ENCODE measurements at places on chromosomes 3 and 15.
A peak's percentile ranks its signal among the peaks of the same experiment; 100 is the strongest.

DNA sequence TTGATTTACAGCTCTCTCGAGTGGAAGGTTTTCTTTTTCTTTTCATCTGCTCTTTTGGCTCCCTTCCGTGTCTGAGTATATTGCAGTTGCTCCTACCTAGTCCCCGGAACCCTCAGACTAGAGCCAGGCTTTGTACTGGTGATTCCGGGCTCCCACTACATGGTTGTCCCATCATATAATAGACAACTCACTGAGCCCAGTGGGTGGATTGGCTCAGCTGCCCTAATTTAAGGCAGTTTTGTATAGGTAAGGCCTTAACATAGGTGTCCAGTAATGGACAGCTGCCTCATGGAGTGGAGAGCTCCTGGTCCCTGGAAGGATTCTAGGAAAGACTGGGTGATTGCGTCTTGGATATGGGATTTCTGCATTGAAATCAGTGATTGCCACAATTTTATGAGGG lies 58.0 kb downstream of the KY start:
- no peak for DNase-seq
- H3K4me1 ChIP-seq, result no peaks in the 10 kb centered on the region
- peaks cover 3% of the 10 kb centered on the region for H3K27me3 ChIP-seq
- no peak overlapping the region for H3K4me3 ChIP-seq

- no peaks in the 10 kb centered on the region for H3K36me3 ChIP-seq
- H3K4me1 ChIP-seq, result peaks cover 23% of the 10 kb centered on the region
- H3K4me3 ChIP-seq, result no peak overlapping the region
- DNase-seq, result no peak
- no peaks in the 10 kb centered on the region for H3K27me3 ChIP-seq
- H3K27ac ChIP-seq, result no peak overlapping the region
These were observed 213.7 kb downstream of the PDCD6IP start for GRCh38 chr3:34012102-34012461.

DNA sequence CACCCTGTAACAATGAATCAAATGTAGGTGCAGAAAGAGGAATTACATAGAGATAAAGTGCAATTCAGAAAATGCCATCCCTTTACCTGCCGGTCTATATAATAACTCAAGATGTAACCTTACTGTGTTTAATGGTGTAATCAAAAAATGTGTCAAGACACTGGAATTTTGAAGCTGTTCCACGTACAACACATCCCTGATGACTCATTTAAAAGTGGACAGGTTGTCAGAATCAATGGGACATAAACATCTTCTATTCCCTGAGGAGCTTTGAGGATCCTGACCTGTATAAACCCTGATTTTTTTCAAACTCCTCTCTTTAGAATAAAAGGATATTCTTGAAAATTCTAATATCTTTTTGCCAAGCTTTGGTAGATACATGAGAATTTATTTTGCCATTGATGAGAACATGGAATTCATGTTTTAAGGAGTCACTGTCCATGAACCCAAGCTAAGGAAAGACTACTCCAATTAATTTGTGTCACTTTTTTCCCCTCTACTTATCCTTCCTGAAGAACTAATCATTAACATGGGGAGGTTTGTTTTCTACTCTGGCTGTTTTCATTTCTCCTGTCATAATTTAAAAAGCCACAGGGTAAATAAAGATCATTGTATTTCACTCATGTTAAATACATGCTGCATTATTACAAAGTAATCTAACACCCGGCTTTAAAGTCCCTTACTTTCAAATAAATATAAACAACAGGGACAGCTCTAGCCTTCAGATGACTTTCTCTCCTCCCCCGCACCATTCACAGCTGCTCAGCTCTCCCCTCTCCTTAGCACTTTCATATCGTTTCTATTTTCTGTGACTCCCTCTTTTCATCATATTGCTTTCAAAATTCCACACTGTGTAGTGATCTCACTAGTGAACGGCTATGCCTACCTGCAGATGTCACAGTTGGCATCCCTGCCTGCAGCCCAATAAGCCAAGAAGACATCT lies 138.3 kb downstream of the TAFA4 start:
- H3K4me3 ChIP-seq, result no peak overlapping the region
- H3K36me3 ChIP-seq, result no peaks in the 10 kb centered on the region
- no peak overlapping the region for H3K27ac ChIP-seq
- H3K27me3 ChIP-seq, result peaks cover 2% of the 10 kb centered on the region
- no peaks in the 10 kb centered on the region for H3K4me1 ChIP-seq

DNA sequence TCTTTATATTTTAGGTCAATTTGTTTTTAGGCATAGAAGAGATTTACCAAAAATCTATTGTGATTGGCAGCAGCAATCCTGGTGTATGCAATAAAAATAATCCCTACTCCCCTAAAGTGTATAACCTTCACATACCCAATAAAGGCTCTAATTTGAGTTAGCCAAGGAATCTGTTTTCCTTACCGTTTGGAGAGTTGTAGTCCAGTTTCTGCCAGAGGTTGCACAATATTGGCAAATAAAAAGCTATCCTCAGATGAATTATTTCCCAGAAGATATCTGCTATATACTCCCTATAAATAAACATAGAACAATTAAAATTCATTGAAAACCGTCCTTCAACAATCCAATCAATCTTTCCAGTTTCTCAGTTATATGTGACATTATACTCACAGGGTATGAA lies 31.1 kb downstream of the ACKR4 start:
- no peak overlapping the region for H3K4me3 ChIP-seq
- H3K4me1 ChIP-seq, result no peaks in the 10 kb centered on the region
- H3K27me3 ChIP-seq, result no peaks in the 10 kb centered on the region
- H3K36me3 ChIP-seq, result peaks cover 8% of the 10 kb centered on the region
- no peak for DNase-seq

DNA sequence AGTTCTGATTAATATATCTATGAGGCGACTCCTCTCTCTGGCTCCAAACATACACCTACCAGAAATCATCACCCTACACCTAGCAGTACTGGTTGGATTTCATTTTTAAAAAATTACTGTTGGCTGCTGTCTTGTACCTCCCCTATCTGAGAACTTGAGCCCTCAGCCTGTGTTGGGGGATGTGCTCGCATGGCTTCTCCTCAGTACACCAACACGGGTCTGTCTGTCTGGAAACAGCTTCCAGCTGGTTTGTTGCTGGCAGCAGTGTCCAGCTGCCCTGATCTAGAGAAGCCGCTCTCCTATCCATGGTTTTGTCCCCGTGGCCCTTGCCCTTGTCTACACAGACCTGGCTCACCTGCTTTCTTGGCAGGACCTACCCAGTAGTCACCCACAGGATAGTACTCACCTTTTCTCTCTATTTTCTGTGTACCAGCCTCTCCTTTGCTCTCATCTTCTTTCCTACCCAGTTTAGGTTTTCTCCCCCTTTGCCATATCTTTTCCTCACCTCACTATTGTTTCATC lies 43.2 kb upstream of the NEDD4 start:
- no peak overlapping the region for H3K27ac ChIP-seq
- H3K4me3 ChIP-seq, result no peak overlapping the region
- H3K36me3 ChIP-seq, result no peaks in the 10 kb centered on the region
- DNase-seq, result no peak
- H3K27me3 ChIP-seq, result peaks cover 6% of the 10 kb centered on the region

GRCh38 chr3:90005281-90005847 lies 897.9 kb downstream of the EPHA3 start:
- no peak overlapping the region for H3K4me3 ChIP-seq
- no peak overlapping the region for H3K27ac ChIP-seq
- H3K27me3 ChIP-seq, result no peaks in the 10 kb centered on the region
- DNase-seq, result no peak
- H3K4me1 ChIP-seq, result no peaks in the 10 kb centered on the region
- H3K36me3 ChIP-seq, result no peaks in the 10 kb centered on the region

DNA sequence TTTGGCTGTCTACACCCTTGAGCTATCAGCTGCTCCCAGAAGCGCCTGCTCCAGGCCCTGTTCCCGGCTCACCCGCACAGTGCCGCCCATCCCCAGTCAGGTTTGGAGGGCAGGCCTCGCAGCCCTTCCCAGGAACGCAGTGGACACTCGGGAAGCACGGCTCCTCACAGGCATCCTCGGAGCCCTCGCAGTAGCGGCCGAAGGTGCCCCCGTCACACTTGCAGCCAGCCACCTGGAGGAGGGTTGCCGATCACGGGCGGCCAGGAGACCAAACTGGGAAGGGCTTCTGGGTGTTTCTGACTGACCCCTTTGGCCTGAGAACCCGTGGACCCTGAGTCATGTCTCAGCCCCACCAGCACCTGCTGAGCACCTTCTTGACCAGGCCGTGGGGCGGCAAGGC lies 33.4 kb downstream of the MUC20 start:
- no peak overlapping the region for H3K4me3 ChIP-seq
- DNase-seq, result no peak
- peaks cover 17% of the 10 kb centered on the region for H3K27me3 ChIP-seq
- H3K36me3 ChIP-seq, result no peaks in the 10 kb centered on the region
- no peak overlapping the region for H3K27ac ChIP-seq
- peaks cover 51% of the 10 kb centered on the region for H3K4me1 ChIP-seq

DNA sequence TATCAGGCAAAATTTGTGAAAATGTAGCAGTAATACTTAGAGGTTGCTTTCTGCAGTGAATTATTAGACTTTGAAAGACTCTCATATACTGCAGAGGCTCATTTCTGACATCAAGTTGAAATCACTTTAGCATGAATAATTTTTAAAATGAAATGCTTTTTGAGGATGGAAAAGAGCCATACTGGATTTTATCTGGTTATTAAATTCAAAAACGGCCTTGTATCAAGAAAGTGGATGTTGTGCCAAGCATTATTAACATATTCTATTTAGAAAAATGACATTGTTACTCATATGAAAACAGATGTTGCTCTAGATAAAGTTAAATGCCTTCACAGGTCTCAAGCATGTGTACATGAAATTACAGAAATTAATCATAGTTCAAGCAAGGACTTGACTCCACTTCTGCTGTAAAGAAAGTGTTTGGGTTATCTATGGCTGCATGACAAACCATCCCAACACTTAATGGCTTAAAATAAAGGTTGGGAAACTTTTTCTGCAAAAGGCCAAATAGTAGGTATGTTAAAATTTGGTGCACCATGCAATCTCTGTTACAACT lies 64.5 kb upstream of the ZNF280D start:
- peaks cover 6% of the 10 kb centered on the region for H3K27me3 ChIP-seq
- DNase-seq, result no peak
- H3K4me1 ChIP-seq, result no peaks in the 10 kb centered on the region
- H3K4me3 ChIP-seq, result no peak overlapping the region
- H3K36me3 ChIP-seq, result no peaks in the 10 kb centered on the region

- H3K36me3 ChIP-seq, result no peaks in the 10 kb centered on the region
- no peaks in the 10 kb centered on the region for H3K27me3 ChIP-seq
- no peak overlapping the region for H3K27ac ChIP-seq
- H3K4me1 ChIP-seq, result no peaks in the 10 kb centered on the region
- no peak for DNase-seq
These were observed 75.6 kb upstream of the WNT5A start for GRCh38 chr3:55562700-55563099.

DNA sequence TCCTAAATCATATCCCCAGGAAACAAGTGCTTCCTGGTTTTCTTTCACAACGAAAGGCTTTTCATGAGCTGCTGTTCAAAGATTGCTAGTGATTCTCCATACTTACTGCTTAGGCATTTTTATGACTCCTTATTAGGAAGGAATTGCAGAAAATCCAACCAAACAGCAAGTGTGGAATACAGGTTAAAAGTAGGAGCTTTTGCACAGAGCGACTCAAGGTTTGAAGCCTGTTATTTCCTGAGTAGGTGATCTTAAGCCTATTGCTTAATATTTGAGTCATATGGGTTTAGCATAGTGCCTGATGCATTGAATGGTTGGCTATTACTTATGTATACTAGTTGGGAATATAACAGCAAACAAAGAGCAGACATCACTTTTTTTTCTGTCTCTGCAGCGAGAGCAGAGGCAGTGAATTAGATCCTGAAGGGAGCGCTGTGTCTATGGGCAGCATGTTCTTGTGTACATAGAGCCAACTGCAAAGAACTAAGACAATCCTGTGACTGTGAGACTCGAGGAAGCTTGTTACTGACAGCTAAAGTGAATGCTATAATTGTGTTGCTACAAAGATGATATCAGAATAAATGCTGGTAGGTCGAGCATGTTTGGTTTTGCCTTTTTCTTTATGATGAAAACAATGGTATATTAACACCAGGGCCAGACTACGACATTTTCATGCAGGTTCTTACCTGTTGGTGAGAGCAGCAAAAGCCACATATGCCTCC lies 6.3 kb downstream of the TM4SF1 start:
- peaks cover 4% of the 10 kb centered on the region for H3K27me3 ChIP-seq
- no peak overlapping the region for H3K4me3 ChIP-seq
- H3K4me1 ChIP-seq, result no peaks in the 10 kb centered on the region
- no peak overlapping the region for H3K27ac ChIP-seq

DNA sequence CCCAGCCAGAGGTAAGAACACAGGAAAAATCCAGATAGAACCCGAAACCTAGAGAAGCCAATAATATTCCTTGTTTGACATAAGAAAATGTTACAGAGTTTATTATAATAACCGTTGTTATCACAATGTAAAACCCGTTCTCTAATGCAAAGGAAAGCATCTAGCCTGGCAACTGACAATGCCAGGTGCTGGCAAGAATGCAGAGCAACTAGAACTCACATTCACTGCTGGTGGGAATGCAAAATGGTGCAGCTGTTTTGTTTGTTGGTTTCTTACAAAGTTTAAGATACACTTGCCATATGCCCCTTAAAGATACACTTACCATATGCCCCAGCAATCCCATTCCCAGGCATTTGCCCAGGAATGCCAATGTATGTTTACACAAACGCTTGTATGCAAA lies 23.4 kb downstream of the VPS39 start:
- peaks cover 2% of the 10 kb centered on the region for H3K27me3 ChIP-seq
- H3K36me3 ChIP-seq, result peaks cover 64% of the 10 kb centered on the region
- no peak overlapping the region for H3K27ac ChIP-seq
- no peak overlapping the region for H3K4me3 ChIP-seq
- no peak for DNase-seq

DNA sequence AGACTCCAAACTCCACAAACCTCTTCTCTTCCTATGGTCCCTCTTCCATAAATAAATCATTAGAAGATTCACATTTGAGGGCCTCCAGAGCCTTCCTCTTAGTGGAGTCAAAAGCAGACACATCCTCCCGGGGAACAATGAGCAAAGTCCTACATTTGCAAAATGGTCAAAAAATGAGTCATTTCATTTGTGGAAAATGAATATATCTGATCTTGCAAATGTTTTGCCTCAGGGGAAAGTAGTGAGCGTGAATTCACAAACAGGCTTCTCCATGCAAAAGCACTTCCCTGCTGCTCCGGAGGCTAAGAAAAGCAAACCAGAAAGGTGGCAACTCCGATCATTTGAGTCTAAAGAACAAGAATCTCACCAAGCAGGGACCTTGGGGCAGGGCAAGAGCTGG lies 86.7 kb upstream of the IQSEC1 start:
- H3K27ac ChIP-seq, result no peak overlapping the region
- no peaks in the 10 kb centered on the region for H3K4me1 ChIP-seq
- no peak overlapping the region for H3K4me3 ChIP-seq
- H3K27me3 ChIP-seq, result peaks cover 6% of the 10 kb centered on the region

DNA sequence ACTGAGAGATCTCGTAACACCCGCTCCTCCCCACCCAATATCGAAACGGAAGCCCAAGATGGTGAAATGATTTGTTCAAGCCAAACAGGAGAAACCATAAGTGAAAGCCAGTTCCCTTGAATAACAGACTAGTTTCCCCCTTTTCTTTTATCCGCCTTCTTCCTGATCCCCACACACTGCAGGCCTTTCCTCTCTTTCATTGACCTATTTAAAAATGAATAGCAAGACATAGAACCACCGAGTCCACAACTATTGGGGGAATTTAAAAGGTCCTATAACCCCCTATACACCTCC lies 382 bp upstream of the COX17 start:
- H3K27ac ChIP-seq, result peak overlapping the region; percentile 96
- H3K36me3 ChIP-seq, result peaks cover 7% of the 10 kb centered on the region
- H3K27me3 ChIP-seq, result peaks cover 5% of the 10 kb centered on the region
- peaks cover 31% of the 10 kb centered on the region for H3K4me1 ChIP-seq
- H3K4me3 ChIP-seq, result peak overlapping the region; percentile 93

Measured in immature natural killer cell (primary cell).